Fibroblast of villous mesenchyme (primary cell): ENCODE measurements at places on chromosomes 2 and 18.

DNA sequence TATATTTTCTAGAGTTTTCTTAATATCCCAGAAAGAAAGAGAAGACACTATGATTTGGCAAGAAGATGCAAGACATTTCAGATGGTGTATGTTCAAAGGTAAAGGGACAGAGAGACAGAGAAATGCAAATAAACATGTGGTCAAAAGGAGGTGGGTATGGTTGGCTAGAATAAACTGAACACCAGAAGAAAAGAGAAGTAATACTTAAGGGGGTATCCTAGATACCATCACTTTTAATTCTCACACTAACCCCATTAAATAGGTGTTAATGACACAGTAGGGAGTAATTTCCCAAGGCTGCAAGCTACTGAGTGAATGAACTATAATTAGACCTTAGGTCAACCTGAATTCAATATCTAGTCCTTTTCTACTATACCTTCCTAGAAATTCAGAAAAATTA, 111.2 kb upstream of the CD226 start:
- DNase-seq, result no peak

- no peak for DNase-seq
These were observed 559 bp downstream of the IMMT start for GRCh38 chr2:86194751-86195054.

GRCh38 chr2:62467100-62467474, 38.9 kb downstream of the TMEM17 start:
- DNase-seq, result no peak

- DNase-seq, result peak; percentile 36
These were observed 242.7 kb downstream of the CNTNAP5 start for GRCh38 chr2:124267794-124268193.

GRCh38 chr2:67515056-67515455, 117.9 kb downstream of the ETAA1 start:
- no peak for DNase-seq
